ENCODE measurements at places on chromosomes 1 and 21.

DNA sequence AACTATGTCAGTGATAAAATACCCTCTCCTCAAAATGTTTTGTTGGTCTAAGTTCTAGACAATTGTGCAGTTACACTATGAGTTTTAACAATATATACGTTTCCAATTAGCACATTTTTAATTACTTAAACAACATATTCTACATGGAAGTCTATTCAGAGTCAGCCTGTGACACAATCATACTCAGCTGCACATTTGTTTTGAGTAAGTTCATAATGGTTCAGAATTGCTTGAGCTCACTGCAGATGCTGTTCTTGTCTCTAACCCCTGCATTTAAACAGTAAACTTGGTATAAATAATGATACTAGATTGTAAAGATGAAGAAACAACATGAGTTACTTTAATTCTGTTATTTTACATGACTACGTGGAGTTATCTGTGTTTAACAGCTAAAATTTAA lies 30.6 kb downstream of the CDKN2C start:
- H3K4me1 ChIP-seq = no peaks in the 10 kb centered on the region
- H3K27me3 ChIP-seq = peaks cover 13% of the 10 kb centered on the region
- no peaks in the 10 kb centered on the region for H3K36me3 ChIP-seq
- no peak overlapping the region for H3K4me3 ChIP-seq
- H3K27ac ChIP-seq = no peak overlapping the region

- H3K36me3 ChIP-seq = no peaks in the 10 kb centered on the region
- peaks cover 4% of the 10 kb centered on the region for H3K4me1 ChIP-seq
- H3K27me3 ChIP-seq = peaks cover 10% of the 10 kb centered on the region
- H3K4me3 ChIP-seq = no peak overlapping the region
These were observed 23.5 kb downstream of the RSPH1 start for GRCh38 chr21:42472521-42472920.

DNA sequence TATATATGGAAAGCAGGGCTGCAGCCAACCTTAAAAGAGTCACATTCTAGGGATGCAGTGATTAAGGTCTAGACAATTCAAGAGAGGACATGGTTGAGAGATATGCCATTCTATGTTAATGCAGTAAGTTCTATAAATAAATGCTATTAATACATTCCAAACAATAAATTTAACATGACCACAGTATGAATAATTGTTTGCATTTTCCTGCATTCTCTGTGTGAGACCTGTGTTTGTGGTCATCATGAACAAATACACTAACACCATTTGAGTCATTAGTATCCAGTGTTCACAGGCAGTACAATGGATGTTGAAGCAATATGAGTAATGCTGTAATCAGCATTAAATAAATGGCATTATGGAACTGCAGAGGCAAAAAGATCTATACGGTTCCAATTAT lies 5.5 kb upstream of the ZRANB2 start:
- DNase-seq = no peak
- H3K27me3 ChIP-seq = peaks cover 19% of the 10 kb centered on the region
- H3K36me3 ChIP-seq = no peaks in the 10 kb centered on the region
- H3K27ac ChIP-seq = no peak overlapping the region

DNA sequence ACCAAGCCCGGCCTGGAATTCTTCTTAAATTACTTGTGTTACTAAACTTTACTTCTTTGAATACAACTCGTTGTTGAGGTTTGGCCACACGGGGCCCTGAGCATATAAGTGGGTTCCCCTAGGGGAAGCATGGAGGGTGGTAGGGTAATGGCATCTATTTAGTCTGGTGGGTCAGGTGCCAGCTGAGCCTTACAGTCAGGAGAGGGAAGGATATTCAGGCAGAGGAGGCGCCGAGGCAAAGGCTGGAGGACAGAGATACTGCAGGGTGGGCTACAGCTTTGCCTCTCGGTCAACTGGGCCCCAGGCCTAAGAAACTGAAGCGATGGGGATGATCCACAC lies 424 bp upstream of the NECAP2 start:
- peaks cover 37% of the 10 kb centered on the region for H3K4me1 ChIP-seq
- no peak for DNase-seq
- H3K27ac ChIP-seq = peak overlapping the region; percentile 92
- peaks cover under 1% of the 10 kb centered on the region for H3K27me3 ChIP-seq
- H3K4me3 ChIP-seq = peak overlapping the region; percentile 85
- peaks cover 12% of the 10 kb centered on the region for H3K36me3 ChIP-seq

DNA sequence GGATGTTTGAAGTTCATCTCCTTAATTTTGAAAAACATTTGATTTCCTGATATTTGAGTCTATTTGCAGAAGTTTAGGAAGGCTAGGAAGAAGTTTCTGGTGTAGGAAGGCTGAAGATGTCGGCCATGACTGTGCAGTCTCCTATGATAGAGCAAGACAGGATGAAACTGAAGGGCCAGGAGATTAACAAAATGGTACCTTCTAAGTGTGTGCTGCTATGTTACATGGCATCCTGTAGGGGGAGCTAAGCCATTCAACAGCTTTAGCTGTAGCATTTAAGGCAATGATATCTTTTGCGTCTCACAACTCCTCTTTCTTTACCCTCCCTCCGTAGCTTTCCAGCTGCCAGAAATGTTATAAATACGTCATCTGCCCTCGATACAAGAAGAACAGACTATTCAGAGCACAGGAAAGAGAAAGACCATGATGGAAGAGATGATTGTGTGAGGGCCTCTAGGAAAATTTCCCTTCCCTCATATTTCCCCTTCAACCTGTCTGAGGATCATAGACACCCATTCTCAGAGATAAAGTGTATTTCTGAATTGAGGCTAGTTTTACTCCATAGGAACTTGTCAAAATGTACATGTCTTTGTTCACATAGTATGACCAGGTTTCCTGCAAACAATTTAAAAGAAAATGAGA lies 61.1 kb downstream of the XCL1 start:
- no peaks in the 10 kb centered on the region for H3K36me3 ChIP-seq
- H3K27me3 ChIP-seq = peaks cover 9% of the 10 kb centered on the region
- no peak for DNase-seq
- H3K27ac ChIP-seq = no peak overlapping the region

DNA sequence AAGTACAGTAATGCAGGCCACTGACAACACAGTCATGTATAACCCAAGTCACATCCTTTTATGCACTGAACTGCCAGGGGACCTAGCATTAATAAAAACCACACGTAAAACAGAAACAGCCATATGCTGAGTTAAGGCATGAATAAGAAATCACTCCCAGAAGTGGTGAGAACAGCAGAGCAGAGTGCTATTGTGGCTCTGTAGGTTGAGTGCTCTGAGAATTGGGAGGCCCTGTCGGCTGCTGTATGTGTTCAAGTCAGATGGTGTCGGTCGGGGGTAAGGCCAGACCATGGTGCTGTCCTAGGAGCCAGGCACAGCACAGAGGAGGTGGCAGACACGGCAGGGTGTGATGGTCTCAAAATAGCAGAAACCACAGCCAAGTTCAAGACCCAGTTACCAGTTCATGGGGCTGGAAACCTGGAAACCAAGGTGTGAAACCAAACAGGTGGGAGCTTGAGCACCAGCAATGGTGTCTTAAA lies 126.6 kb upstream of the COA6 start:
- DNase-seq = peak; percentile 63
- peaks cover 49% of the 10 kb centered on the region for H3K4me1 ChIP-seq
- H3K27ac ChIP-seq = peak overlapping the region; percentile 44

- H3K4me1 ChIP-seq = peaks cover 18% of the 10 kb centered on the region
- H3K4me3 ChIP-seq = no peak overlapping the region
- peaks cover 53% of the 10 kb centered on the region for H3K36me3 ChIP-seq
- peak overlapping the region; percentile 29 for H3K27ac ChIP-seq
These were observed 73.5 kb downstream of the TTC3 start for GRCh38 chr21:37146320-37147235.

DNA sequence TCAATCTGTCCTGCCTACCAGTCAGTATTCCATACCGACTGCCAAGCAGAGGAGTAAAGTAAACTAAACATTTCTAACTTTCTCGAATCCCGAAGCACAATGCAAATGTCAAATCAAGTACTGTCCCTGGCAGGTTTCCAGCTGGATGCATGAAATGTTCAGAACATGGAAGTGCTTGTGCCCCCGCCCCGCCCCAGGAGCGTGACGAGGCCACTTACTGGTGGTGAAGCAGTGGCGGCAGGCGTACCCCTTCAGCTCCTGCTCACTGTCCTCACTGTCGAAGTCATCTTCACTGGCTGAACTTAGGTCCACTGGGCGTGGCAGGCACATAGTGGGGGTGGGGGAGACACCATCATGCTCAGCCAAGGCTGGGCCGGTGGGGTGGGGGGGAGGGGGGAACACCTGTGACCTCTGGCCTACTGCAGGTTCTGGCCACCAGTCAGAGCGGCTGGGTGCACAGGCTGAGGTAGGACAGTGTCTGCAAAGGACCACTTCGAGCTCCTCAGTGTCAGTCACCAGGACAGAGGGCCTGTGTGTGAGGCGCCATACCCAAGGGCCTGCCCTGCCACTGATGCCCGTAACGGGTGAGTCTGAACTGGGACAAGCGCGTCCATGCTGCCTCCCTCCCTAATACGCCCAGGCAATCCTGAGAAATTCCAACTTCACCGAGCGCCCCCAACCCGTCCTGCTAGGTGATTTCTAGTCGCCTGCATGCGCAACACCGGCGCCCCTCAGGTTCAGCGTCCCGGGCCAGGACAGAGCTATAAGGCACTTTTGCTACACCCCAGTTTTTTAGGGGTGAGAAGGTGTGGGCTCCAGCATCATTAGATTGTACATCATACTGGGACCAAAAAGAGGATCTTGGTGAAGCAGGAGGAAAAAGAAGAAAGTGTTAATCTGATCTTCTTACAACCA lies 46.9 kb downstream of the SLC45A1 start:
- H3K27ac ChIP-seq = no peak overlapping the region
- H3K4me1 ChIP-seq = peaks cover 2% of the 10 kb centered on the region
- no peaks in the 10 kb centered on the region for H3K27me3 ChIP-seq
- H3K4me3 ChIP-seq = no peak overlapping the region
- no peak for DNase-seq
- peaks cover 1% of the 10 kb centered on the region for H3K36me3 ChIP-seq
